ENCODE measurements at places on chromosomes 1 and 21.

DNA sequence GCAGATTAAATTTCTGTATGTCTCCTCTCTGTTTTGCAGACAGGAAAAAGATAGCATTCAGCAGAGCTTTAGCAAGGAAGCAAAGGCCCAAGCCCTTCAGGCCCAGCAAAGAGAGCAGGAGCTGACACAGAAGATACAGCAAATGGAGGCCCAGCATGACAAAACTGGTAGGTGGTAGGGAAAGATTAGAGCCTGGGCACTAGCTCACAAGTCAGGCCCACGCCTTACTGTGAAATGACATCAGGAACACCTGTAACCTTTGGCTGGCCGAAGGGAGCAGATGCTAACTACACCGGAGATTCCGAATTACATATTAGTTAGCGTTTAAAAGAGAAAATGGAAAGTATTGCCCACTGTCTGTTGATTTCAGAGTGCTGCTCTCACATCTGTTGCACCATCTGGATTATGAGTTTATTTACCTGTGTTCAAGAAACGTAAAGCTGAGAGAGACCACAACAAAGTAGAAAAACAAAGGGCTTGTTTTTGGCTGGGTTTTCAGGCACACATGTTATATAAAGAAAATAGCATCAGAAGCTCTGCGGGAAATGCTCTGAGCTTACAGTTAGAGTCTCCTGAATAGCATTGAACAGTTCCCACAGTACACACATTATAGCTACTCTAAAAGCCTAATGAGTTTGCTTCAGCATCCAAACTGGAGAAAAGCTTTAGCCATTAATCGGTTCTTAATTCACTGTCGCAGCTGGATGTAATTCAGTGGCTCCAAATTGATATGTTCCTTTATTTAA, 160.0 kb downstream of the SDCCAG8 start:
- no peak for DNase-seq

DNA sequence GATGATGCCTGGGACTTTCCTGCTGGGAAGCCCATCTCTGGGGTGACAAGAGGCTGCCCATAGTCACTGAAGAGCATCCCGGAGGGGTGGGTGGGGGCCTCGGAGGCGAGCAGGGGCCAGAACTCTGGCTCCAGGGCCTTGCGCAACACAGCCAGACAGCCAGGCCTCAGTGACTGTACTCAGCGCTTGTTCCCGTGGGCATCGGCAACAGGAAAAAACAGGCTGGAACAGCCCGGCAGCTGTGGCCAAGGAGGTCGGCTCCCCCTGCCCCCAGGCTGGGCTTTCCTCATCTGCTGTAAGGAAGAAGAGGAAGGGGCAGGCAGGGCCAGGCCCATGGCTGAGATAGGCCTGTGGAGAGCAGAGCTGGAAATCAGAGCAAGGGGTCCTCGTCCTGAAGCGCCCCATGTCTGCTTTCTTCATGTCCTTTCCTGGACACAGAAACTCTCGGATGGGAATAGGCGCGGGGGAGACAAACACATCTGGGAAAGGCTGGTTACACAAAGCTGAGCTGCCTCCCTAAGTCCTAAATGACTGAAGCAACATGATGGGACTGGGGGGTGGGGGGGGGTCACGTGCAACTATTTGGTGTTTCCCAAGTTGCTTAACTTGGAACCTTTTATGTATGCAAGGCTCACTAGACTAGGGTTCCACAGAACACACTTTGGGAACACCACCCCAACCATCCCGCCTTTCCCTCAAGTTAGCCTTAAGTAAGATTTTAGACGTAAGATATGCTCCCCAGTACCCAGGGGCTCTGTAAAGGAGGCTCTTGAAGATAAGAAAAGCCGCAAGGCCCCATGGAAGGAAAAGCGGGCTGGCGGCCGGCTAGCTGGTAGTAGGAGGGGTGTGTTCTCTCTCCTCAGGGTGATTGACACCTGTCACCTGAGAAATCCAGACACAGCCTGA, 30.7 kb downstream of the HSPG2 start:
- peak; percentile 42 for DNase-seq

- DNase-seq: peak; percentile 11
Measured at GRCh38 chr1:104648269-104648691, 898.6 kb downstream of the AMY1C start.

GRCh38 chr1:226870401-226871279, at the start of gene PSEN2:
TSS of gene PSEN2 (plus strand) at chr1:226870616. CDS start at chr1:226881908, 11,292 bp downstream.
- DNase-seq: peak; percentile 26

- DNase-seq: no peak
Measured at GRCh38 chr21:36023092-36023480, 37.2 kb downstream of the SETD4 start.

GRCh38 chr1:77509898-77510297, 172.6 kb downstream of the ZZZ3 start:
- DNase-seq: no peak

DNA sequence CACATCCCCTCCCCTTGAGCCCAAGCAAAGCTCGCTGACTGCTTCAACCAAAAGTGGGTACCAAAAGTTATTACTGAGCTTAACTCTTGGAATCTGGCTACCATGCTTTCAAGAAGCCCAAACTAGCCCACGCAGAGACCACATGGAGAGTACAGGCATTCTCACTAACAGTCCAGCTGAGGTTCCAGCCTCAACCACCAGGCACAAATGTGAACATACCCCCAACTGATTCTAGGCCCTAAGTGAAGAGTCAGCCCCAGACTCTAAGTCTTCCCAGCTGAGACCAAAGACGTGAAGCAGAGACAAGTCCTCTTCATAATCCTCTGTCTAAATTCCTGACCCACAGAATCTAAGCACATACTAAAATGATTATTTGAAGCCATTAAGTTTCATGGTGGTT, 36.8 kb downstream of the EVI5 start:
- DNase-seq: no peak

- no peak for DNase-seq
Measured at GRCh38 chr1:231337043-231337471, 595 bp downstream of the EXOC8 start.

Measured in fibroblast of skin of right biceps (primary cell).